ENCODE measurements at places on chromosomes 3 and 15.

DNA sequence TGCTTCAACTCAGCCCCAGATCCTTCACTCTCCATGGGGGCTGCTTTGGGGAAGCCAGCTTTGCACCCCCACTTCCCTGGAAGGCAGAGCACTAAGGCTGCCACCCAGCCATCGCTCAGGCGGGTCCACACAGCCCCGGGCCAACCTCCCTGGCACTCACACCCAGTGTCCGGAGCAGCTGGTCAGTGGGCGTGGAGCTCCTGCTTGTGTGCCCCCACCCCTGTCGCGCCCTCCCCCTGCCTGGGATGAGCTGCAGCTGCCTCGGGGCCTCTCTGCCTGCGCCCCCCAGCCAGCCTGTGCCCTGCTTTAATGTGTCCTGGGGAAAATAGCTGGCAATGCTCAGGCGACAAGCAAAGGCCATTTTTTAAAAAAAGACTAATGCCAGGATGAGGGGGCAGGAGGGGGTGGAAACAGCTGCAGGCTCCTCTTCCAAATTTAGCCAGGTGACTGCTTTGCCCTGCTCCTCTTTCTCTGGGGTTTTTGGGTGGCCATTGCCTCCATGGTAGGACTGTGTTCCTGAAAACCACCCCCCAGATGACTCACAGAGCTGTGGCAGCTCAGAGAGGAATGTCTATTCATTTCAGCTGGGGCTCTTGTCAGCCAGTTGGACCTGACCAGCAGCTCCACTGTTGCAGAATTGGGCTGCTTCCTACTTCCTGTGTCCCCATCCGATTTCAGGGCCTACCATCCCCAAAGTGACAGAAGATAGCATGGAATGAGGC is 65.0 kb downstream of the CEMIP start:
- DNase-seq = no peak

- DNase-seq = no peak
Observed at GRCh38 chr3:135970506-135971116, 5.1 kb downstream of the PPP2R3A start.

DNA sequence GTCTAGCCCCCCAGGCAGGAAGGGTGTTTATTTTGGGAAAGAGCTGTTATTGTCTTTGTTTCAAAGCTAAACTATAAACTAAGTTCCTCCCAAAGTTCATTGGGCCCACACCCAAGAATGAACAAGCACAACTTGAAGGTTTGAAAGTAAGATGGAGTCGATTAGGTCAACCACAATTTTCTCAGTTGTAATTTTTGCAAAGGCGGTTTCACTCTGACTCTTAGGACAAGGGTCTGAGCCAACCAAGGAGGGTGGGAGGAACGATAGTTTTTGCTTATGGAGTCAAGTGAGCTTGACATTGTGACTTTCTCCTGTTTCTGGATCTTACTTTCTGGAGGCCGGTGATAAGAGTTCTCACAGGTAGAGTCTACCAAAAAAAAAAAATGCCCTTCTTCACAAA is 5.8 kb upstream of the ZNF770 start:
- no peak for DNase-seq

DNA sequence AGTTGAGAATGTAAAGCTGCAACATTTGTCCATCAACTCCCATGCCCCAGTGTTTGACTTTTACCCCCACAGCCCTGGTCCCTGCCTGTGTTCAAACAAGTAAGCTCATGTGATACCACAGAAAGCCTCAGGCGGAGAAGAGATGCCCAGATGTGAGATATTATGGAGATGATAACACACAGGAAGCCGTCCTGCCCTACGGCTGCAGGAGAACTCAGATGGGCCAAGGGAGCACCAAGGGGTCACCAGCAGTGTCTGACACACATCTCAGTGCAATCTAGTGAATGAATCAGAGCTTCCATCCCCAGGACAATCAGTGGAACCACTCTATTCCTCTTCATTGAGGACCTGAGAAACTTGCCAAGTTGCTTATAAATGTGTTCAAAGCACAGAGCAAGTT is 14.0 kb upstream of the SPINK8 start:
- no peak for DNase-seq

- no peak for DNase-seq
Observed at GRCh38 chr3:28850186-28850585, 430.7 kb upstream of the RBMS3 start.

DNA sequence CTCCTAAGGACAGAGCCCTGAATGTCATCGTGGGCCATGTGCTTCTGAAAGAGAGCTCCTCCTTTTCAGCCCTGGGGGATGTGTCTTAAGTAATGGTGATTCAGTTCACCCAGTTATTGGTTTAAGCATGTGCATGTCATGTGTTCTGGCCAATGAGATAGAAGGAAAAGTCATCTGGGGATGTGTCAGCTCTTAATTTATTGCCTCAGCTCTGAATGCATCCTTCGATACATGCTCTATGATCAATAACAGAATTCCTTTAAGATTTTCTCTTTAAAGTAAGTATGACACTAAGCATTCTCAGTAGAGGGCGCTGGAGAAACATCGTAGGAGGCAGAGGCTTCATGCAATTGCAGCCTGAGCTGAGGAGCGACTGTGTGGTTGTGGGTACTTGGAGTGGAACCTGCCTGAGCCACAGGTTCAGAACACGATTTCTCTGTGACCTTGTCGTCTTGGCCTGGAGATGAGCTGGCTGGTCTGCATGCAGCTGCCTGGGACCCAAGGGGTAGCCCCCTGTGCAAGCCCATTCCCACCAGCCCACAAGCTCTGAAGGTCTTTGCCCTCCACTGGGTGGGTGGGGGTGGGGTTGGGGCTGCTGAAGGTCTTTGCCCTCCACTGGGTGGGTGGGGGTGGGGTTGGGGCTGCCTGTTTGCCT is 69.5 kb downstream of the C3orf38 start:
- no peak for DNase-seq

GRCh38 chr3:18308096-18308650 is 117.0 kb downstream of the SATB1 start:
- DNase-seq = no peak

DNA sequence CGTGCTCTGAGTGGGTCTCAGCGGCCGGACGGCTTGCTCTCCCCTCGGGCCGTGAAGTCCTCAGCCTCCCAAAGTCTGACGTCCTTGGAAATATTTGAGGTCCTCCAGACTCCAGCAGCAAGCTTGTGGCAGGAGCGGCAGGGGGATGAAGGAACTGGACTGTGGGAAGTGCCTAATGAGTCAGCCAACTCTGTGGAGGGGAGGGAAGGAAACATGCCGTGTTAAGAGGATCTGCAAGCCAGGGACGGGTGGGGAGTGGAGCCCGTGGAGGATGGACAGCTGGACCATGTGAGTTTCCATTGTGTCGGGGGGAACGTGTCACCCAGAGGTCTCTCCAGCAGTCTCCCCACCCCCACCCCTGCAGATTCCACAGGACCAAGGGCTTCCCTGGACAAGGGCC is 39.4 kb upstream of the IDH2 start:
- no peak for DNase-seq

DNA sequence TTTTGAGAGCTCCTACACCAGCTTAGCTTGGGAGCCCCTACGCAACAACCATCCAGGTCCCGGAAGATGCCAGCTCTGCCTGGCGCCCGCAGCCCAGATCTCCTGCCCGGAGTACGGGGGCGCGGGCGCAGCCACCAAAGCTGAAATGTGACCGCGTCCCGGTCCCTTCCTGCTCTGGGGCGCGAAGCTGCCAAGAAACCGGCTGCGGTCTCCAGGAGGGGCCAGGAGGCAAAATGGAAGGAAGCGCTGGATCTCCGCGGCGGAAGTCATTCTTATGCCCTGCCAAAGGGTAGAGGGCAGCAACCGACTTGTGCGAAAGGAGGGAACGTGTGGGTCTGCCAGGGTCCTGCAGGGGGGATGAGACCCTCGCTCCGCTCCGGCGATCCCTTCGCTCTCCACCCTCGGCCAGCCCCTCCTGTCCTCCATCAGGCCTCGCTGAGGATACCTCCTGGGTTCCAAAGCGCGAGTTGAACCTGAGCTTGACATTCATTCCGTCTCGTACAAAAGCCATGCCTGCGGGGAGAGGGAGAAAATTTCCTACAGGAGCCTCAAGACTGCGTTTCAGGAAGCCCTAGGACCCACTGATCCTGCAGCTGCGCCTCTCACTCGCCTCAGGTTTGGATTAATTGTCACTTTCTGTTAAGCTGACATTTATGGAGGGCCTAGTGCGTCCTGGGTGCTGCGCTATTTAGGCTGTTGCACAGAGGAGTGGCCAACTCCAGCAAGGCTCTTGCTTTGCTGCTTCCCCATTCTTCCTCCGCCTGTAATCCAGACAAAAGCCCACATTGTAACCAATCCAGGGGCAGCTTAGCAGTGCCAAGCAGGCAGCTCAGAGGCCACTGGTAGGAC is 98.3 kb upstream of the VGLL3 start:
- no peak for DNase-seq

GRCh38 chr3:39531066-39531465 is 63.6 kb downstream of the MOBP start:
- DNase-seq = no peak

- no peak for DNase-seq
Observed at GRCh38 chr3:71101626-71102025, 481.9 kb downstream of the FOXP1 start.

GRCh38 chr3:31129241-31129640 is 234.8 kb upstream of the GADL1 start:
- DNase-seq = no peak

Data from stimulated activated CD4-positive, alpha-beta T cell treated with anti-CD3 and anti-CD28 coated beads, Interleukin-1b, Interleukin-23, amount 100 ng/mL, for 4 hours (primary cell).